ENCODE measurements at places on chromosomes 7 and 10. TPM values are rescaled to one million over a fixed set of nuclear protein-coding genes. Genes with fewer than 3 reads are reported as not detected.

Gene SRRM3
- not detected for total RNA-seq

Gene ADAM12
- total RNA-seq, result 0.35 TPM

Gene FZD8
- total RNA-seq, result 1.8 TPM

Gene NRG3
- total RNA-seq, result 0.12 TPM
